ENCODE measurements at places on chromosomes 12 and 14.

DNA sequence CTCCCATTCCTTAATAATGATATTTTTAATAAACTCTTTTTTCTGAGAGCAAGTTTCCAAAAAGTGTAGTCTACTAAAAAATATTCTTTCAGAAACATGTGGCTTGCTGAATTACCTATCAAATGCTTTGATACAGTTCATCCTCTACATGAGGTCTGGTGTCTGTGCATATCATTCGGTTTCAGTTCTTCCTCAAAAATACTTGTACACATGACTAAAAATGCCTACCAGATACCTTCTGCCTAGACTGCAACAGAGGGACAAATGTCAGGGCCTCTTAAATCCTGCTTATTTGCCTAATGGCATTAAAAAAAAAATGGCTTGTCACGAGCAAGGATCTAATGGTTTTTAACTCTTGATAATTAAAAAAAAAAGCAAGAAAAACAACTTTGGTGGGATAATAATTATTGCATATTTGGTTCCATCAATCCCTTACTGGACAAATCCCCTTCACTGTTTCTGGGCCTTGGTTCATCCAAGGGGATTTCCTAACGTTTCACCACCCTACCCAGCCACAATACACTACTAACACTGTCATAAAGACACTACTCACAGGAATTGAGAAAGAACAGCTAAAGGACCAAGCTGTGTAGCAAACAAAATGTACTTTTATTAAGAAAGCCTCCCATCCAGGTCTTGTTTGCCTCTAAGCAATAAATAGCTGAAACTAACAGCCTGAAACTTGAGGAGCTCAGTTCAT lies 45.7 kb downstream of the PARP11 start:
- no peak for DNase-seq

DNA sequence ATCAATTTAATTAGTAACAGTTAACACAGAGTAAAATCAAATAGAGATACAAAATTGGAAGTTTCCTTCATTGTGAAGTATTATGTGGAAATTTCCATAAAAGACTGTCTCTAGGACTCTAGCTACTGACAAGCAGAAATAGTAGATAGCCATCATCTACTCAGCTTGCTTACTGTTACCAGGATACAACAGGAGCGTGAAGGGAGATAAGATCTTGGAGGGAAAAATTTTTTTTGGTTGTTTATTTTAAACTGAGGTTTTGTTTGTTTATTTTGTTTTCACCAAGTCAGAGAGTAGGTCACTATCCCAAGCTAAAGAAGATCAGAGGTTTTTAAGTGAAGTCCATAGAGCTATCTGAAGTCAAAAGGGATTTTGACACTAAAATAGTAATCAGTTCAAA lies 861.3 kb upstream of the MGAT4C start:
- no peak for DNase-seq

DNA sequence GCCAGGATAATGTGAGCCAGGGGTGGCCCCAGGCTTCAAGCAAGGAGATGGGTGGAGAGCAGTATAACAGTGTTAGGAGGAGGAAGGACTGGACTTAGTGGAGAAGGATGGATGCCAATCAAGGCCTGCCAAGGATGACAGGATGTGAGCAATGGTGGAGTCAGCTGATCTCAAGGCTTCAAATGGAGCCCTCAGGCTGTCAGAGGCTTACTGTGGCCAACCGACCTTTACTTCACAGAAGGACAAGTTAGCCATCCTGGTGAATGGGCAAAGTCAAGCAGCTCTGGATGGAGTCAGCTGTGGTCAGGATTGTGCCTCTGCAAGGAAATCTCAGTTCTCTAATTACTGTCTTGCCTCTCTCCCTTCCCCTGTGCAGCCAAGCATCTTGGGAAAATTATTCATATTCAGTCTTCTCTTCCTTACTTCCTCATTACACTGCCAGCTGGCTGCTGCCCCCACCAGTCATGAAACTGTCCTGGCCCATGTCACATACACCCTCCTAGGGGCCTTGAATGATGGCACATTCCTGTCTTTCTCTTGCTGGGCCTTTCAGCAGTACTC lies 7.6 kb upstream of the STAT6 start:
- DNase-seq = no peak

- peak; percentile 33 for DNase-seq
Observed at GRCh38 chr14:104723651-104724406, at the start of gene ADSS1. ADSS1 (plus strand) TSS chr14:104724229; CDS start chr14:104724271, 42 bp downstream.

GRCh38 chr12:57765698-57766463 lies 997 bp downstream of the CYP27B1 start:
- no peak for DNase-seq

DNA sequence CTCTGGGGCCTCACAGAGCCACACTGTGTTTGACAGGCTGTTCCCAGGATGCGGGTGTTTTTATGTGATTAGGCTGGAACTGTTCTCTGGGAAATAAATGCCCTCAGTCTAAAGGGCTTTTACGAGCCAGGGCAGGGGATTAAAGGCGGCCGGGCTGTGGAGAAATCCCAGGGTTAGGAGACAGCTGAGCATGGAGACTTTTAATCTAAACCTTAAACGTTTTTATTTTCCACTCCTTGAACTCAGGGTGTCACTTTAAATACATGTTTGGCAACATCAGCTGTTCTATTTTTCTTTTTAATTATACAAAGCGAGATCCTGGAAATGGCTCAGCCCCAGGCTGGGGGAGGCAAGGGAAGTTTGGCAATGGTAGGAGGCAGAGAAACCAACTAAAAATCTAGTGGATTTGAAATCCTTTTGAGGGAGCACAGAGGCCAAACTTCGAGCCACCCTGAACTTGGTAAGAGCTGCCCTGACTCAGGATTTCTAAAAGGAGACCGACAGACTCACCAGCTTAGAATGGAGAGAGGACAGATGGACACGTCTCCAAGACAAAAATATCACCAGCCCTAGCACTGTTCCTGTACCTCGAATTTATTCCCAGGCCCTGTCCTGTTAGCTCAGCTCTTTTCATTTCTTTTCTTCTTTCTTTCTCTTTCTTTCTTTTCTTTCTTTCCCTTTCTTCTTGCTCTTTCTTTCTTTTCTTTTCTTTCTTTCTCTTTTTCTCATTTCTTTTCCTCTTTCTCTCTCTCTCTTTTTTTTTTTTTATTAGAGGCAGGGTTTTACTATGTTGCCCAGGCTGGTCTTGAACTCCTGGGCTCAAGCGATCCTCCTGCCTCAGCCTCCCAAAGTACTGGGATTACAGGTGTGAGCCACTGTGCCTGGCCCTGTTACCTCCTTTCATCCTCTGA lies 15.8 kb upstream of the ORAI1 start:
- DNase-seq = peak; percentile 22

DNA sequence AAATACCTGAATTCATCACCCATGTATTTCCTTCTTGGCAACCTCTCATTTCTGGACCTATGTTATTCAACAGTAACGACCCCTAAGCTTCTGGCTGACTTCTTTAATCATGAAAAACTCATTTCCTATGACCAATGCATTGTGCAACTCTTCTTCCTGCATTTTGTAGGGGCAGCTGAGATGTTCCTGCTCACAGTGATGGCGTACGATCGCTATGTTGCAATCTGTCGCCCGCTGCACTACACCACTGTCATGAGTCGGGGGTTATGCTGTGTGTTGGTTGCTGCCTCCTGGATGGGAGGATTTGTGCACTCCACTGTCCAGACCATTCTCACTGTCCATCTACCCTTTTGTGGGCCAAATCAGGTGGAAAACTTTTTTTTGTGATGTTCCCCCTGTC lies 356 bp downstream of the OR4Q2 start:
- no peak for DNase-seq

- peak; percentile 89 for DNase-seq
Observed at GRCh38 chr14:50335389-50335788, 23.3 kb downstream of the DMAC2L start.

- DNase-seq = peak; percentile 23
Observed at GRCh38 chr12:69608114-69608513, 2.6 kb downstream of the LRRC10 start.

DNA sequence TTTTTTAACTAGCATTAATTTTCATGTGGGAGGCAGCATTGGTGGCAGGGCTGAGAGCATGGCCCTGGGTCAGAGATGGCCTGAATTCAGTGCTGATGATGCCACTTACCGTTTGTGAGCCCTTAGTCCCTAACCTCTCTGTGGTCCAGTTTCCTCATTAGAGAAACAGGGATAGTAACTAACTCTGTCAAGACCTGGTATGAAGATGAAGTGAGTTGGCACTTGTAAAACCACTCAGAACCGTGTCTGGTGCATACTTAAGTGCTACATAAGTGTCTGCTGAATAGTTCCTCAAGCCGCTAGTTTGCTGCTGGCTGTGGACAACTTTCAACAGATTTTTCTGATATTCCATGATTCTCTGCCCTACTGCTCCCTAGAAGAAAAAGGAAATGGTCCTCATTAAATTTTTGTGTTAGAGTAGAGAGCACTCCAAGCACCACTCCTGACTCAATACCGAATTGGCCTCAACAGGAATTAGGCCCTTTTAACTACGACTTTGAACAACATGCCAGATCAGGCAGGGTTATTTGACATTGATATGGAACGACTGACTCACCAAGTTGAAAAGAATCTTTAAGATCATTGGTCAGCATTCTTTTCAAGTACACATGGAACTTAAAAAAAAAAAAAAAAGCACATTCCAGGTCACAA lies 250.2 kb downstream of the ANO2 start:
- DNase-seq = no peak

- DNase-seq = no peak
Observed at GRCh38 chr14:86027144-86027543, 497.2 kb downstream of the FLRT2 start.

DNA sequence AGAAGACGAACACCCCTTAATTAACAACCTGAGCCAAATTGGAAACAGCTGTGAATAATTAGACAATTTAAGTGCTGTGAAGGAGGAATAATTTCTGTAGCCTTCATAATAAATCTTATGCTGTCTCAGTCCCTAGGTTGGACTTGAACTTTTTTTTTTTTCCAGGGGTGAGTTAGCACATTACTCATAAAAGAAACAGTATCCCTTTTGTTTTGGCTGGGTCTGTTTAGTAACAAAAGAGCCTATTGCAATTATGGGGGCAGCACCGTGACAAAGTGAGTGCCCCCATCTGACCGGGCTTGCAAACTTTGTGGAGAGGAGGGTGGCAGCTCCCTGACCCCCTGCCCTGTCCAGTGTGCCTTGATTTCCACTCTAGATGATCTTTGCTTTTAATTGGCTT lies 167.4 kb downstream of the DICER1 start:
- no peak for DNase-seq

DNA sequence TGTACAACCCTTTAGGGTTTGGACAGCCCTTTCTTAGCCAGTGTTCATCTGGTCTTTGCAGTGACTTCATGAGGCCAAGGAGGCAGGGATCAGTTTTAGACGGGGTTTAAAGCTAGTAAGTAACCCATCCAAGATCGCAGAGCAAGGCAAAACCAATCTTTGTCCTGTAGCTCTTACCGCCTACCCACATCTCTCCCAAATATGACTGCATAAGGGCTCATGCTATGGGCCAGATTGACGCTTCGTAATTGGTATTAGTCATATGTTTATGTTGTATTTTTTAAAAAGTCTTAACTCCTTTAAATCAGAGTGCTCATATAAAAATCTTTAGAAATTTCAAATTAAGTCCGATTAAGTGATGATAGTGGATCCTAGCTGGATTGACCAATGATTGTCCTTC lies 3.7 kb upstream of the CLMN start:
- DNase-seq = no peak

- no peak for DNase-seq
Observed at GRCh38 chr12:127158385-127159061, 1108.4 kb upstream of the TMEM132C start.

DNA sequence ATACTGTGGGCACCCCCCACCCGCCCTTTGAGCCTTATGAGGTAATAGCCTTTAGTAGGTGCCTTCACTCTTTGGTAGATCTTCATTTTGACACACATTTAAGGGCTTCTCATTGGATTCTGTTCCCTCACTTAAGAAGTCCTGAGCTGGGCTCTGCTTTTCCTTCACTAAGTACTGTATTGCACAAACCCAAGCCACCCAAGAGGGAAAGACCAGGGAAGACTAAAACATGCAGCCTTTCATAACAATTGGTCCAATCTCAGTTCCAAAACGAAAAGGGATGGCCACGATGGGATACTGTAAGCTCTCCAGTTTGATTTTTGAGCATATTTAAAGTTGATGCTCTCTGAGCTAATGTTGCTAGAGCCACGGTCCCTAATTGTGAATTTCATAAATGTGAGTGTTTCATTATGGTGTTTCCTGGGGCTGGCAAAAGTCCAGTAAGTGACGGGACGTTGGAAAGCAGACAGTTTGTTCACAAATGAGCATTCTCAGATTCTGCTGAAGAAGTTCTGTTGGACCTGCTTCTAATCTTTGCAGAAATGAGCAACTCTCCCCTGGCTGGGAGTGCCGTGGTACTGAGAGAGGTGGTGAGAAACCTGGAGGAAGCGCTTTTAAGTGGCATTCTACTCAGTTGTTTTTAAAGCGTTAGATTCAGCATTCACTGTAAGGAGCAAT lies 9.4 kb downstream of the SSPN start:
- DNase-seq = peak; percentile 23

DNA sequence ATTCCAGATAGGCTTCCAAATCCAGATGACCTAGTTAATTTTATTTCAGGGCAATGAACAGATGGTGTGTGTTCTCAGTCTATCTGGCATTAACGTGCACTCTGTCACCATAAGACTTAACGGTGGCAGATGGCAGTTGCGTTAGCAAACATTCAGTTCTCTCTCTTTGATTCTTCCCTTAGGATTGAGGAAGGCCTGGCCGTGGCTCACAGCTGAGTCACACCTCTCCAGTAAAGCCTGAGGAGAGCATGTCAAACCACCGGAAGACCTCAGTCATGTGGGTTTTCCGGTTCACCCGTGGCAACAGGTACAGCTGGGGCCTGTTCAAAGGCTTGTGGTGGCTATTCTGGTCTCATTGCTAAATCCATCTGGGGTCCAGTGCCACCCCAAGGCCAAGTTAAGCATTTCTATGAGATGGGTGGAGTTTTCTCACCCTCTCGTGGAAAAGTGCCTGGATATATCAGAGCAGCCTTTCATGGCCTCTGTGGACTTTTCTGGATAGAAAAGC lies 545.1 kb upstream of the ATP2B1 start:
- DNase-seq = peak; percentile 89

GRCh38 chr12:93113317-93114006 lies 184.4 kb upstream of the EEA1 start:
- DNase-seq = no peak

DNA sequence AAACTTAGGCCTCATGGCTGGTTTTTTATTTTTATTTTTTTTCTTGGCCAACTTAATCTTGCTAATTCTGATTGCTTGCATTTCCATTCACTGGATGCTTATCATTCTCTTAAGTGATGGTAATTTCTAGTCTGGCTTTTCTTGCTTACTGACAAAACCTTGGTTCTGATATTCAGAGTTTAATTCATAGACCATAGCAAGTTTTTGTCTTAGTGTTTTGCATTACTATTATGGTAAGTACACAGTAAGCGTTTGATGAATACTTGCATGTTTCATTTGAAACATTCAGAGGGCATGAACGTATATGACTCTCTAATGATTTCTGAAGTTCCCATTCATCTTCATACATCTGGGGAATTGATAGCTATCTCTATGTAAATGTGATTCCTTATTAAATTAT lies 55.8 kb downstream of the GPHN start:
- no peak for DNase-seq

DNA sequence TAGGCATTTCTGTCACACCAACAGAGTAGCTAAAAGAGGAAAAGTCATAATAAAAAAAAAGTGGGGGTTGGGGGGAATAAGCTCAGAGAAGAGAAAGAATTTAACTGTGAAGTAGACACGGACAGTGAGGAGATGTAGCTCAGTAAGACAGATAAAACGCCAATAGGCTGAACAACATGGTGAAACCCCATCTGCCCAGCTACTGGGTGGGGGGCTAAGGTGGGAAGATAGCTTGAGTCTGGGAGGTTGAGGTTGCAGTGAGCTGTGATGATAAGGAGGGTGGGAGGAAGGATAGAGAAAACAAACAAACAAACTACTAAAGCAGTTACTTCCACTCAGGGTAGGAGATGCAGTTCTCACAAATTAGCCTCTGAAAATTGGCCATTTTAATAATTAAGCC lies 25.0 kb downstream of the HECTD4 start:
- DNase-seq = no peak
